Fibroblast of lung (primary cell): ENCODE measurements at places on chromosomes 5 and 9. TPM values are rescaled to one million over a fixed set of nuclear protein-coding genes. Genes with fewer than 3 reads are reported as not detected.

Gene PCDHGA8
- total RNA-seq: 2.6 and 4.6 TPM in 2 replicates

Gene WDR38
- total RNA-seq: not detected in 2 replicates

Gene ADRB2
- total RNA-seq: 1.0 and 4.5 TPM in 2 replicates

Gene ZNF658
- total RNA-seq: 6.4 and 6.9 TPM in 2 replicates

Gene SHOC1
- total RNA-seq: under 0.01 TPM in 2 replicates

Gene NUTM2F
- total RNA-seq: not detected in 2 replicates

Gene PCDHGA5
- 1.5 and 2.6 TPM in 2 replicates for total RNA-seq

Gene TLX3
- not detected in 2 replicates for total RNA-seq

Gene TMEM174
- not detected in 2 replicates for total RNA-seq

Gene CDC25C
- total RNA-seq: 0.26 and 3.0 TPM in 2 replicates

Gene ENG
- 11.8 and 30.4 TPM in 2 replicates for total RNA-seq

Gene ZNF618
- total RNA-seq: 5.4 and 8.6 TPM in 2 replicates

Gene MZB1
- 0.17 TPM in 1 of 2 replicates, not detected in the other for total RNA-seq

Gene C1QTNF3
- 1.0 and 1.2 TPM in 2 replicates for total RNA-seq

Gene OTP
- total RNA-seq: not detected in 2 replicates

Gene PAEP
- total RNA-seq: not detected in 2 replicates

Gene NOXA1
- 0.66 and 0.77 TPM in 2 replicates for total RNA-seq

Gene PCDHGB2
- 3.1 and 4.6 TPM in 2 replicates for total RNA-seq

Gene FBP1
- total RNA-seq: not detected in 2 replicates
